Neural progenitor cell (in vitro differentiated cells): ENCODE measurements at places on chromosomes 5 and 9. TPM values are rescaled to one million over a fixed set of nuclear protein-coding genes. Genes with fewer than 3 reads are reported as not detected.

GRCh38 chr5:116566251-116566650, 8.4 kb downstream of the SEMA6A start:
- DNase-seq, result no peak

DNA sequence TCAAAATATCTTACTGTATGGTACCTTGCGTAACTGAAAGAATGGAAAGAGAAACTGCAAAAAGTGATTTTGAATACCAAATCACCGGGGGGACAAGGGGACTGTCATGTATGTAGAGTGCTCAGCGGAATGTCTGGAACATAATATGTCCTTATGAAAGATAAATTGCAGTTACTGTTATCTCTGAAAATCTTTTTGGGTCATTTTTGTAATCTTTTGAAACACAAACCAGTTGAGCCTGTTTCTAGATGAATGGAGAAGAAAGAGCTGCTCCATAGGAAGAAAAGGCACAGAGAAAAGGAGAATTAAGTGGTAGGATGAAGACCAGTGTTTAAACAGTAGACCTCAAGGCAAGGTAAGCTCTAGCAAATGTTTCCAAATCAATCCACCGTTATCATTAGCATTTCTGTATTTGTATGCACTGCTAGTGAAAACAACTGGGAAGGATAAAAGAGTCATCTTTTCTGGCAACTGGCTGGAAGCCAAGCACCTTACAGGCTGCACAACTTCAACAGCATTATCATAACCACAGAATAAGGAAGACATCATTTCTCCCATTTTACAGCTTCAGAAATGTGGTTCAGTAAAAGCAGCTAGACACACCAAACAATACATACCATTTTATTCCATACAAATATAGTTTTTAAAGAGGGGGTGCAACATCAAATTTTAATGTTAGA, 158.5 kb downstream of the TRPM3 start:
- DNase-seq, result no peak

GRCh38 chr5:139646912-139647505, 1.1 kb upstream of the CXXC5 start:
- peak; percentile 67 for DNase-seq

- no peak for DNase-seq
Observed at GRCh38 chr9:82903503-82903902, 159.4 kb downstream of the RASEF start.

DNA sequence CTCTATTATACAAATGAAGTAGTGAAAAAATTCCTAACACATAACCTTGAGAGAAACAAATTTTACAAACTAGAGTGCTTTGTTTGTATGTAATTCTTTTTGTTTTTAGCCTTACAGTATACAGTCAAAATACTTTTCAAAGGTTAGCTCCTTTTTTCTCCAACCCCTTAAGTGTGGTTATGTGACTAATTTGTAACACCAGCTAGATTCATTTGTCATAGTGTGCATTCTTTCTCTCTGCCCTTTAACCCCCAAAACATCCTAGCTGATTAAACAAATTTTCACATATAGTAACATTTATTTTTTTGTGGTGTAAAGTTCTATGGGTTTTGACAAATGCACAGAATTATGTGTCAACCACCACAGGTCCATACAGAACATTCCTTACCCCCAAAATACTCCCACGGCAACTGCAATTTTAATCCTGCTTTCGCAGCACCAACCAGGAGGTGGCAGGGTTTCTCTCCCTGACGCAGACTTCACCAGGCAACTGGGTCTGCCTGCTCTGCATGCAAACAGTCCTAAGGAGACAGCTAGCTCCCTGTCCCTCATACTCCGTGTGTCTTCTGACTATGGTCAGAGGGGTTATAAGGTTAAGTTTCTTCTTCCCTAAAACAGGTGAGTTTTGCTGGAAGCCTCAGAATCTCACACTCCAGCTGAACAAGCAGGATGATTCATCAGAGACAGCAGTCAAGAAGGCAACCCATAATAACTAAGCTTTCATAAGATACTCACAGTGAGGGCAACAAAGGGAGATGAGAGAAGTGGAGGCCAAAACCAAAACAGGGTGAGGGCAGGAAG, 44.5 kb upstream of the NR5A1 start:
- peak; percentile 79 for DNase-seq

DNA sequence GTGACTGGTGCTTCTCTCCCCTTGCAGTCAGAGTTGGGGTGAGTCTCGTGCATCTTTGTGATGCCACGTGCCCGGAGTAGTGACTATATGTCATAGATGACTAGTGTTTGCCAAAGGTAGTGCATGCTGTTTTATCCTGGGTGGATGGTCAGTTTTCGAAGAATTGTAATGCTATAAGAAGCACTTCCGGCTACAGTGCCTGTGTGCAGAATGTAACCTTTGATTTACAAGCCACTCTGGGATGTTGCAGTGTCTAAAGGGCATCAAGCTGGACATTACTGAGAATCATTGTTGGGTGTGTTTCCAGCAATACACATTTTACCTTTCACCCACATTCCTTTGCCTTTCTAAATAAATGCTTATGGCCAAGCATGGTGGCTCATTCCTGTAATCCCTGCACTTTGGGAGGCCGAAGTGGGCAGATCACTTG, 16.7 kb downstream of the MVB12B start:
- DNase-seq, result no peak

- DNase-seq, result no peak
Observed at GRCh38 chr9:72065076-72065475, 4.7 kb upstream of the C9orf57 start.

- no peak for DNase-seq
Observed at GRCh38 chr9:33698267-33698666, 97.1 kb upstream of the PRSS3 start.

DNA sequence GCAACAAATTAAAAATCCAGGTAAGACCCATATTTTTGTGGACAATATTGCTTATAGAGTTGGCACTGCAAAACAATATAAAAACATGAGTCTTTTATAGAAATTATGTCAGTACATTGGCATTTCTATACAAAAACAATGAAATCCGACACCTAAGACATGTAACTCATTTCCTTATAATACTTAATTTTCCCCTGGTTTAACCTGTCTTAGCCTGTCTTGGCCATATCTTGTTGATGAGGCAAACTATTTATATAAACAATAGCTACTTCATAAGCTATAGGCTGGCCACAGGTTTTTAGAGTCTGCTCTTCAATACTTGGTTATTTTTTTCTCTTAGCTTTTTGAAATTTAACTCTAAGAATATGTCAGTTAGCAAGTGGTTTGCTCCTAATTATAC, 44.7 kb upstream of the IZUMO3 start:
- DNase-seq, result no peak

DNA sequence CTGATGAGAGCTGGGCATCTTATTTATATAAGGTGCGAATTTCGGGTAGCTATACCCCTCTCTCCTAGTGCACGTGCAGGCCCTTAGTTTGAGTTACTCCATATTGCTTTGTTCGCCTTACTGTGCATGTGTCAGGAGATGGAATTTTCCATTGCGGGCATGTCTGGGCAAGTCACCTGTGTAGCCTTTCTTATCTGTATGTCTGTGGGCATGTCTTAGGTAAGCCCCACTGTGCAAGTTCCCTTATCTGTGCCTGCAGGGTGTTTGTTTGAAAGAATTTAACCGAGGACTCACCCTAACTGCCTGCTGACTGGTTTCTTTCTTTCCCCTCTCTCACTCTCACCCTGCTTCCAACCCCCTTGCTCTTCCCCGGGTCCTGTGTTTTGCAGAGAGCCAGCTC, 140.7 kb upstream of the RANBP3L start:
- no peak for DNase-seq

Gene KCNT1
- not detected in 2 replicates for total RNA-seq

Gene TOR1A
- 39.6 and 42.4 TPM in 2 replicates for total RNA-seq

Gene APBA1
- total RNA-seq, result 2.1 and 3.4 TPM in 2 replicates

Gene RABGAP1
- total RNA-seq, result 48.5 and 55.2 TPM in 2 replicates

Gene CCDC152
- 11.8 and 23.9 TPM in 2 replicates for total RNA-seq

Gene CCL19
- not detected in 2 replicates for total RNA-seq

Gene GCNT1
- 14.2 and 25.5 TPM in 2 replicates for total RNA-seq
